Activated CD8-positive, alpha-beta T cell treated with anti-CD3 and anti-CD28 coated beads for 36 hours (primary cell): ENCODE measurements at places on chromosomes 1 and 21. TPM values are rescaled to one million over a fixed set of nuclear protein-coding genes. Genes with fewer than 3 reads are reported as not detected.

- H3K36me3 ChIP-seq: no peaks in the 10 kb centered on the region
- H3K4me1 ChIP-seq: no peaks in the 10 kb centered on the region
- H3K27ac ChIP-seq: no peak overlapping the region
- H3K4me3 ChIP-seq: no peak overlapping the region
Observed at GRCh38 chr21:31543191-31543590, 116.3 kb upstream of the SOD1 start.

DNA sequence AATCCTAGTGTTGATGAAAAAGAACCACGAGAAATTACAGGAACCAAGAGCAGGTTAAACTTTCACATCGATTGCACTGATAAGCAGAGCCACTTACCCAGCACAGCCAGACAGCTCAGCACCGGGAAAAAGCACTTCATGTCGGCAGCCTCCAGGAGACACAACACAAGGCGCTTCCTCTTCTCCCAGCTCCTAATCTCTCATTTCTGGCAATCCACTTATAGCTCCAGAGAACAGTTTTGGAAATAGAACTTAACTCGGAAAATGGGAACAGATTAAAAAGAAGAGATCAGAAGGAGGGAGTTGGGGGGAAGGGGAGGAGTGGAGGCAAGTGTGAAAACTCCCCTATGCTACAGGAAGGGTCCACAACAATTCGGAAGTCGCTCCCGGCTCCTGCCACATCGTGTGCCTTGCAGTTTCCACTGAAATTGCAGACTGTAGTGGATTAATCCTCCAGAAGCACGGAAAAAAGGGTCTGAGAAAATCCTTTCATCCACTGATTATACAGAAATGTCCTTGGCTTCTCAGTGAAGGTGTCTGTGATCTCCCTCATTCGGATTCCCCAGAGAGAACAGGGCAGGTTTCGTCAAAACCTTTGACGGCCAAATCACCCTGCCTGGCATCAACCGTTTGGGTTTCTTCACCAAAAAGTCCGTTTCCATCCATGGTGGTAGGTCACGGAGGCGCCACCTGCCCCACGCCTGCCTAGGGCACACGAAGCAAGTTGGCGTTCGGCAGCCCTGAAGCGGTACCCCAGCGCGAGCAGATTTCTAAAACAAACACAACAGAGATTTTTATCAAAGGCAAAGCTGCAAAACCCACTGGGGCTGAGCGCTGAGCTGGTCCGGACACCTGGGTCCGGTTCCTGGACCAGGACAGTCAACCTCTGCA, 1.1 kb downstream of the IGSF3 start:
- peaks cover 9% of the 10 kb centered on the region for H3K4me1 ChIP-seq
- H3K27ac ChIP-seq: no peak overlapping the region
- peak; percentile 12 for DNase-seq
- peak overlapping the region; percentile 62 for H3K4me3 ChIP-seq
- H3K27me3 ChIP-seq: peaks cover 50% of the 10 kb centered on the region

- no peaks in the 10 kb centered on the region for H3K36me3 ChIP-seq
- H3K27ac ChIP-seq: no peak overlapping the region
- no peak for DNase-seq
Observed at GRCh38 chr1:232292239-232292638, 337.7 kb downstream of the SIPA1L2 start.

DNA sequence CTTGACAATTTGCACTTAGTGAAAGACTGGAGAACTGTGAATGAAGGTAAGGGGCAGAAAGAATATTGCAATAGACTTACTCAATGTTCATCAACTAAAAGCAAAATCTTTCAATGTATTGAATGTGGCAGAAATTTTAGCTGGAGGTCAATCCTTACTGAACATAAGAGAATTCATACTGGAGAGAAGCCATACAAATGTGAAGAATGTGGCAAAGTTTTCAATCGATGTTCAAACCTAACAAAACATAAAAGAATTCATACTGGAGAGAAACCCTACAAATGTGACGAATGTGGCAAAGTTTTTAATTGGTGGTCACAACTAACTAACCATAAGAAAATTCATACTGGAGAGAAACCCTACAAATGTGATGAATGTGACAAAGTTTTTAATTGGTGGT, 80.7 kb downstream of the JMJD4 start:
- no peak overlapping the region for H3K4me3 ChIP-seq
- DNase-seq: no peak
- peaks cover 77% of the 10 kb centered on the region for H3K36me3 ChIP-seq

GRCh38 chr1:50251702-50252101, 143.0 kb downstream of the ELAVL4 start:
- H3K36me3 ChIP-seq: no peaks in the 10 kb centered on the region
- H3K4me3 ChIP-seq: no peak overlapping the region
- H3K27me3 ChIP-seq: peaks cover 11% of the 10 kb centered on the region
- no peak overlapping the region for H3K27ac ChIP-seq
- H3K4me1 ChIP-seq: no peaks in the 10 kb centered on the region
- DNase-seq: no peak

GRCh38 chr1:77271852-77272580, 9.8 kb upstream of the AK5 start:
- H3K36me3 ChIP-seq: no peaks in the 10 kb centered on the region
- DNase-seq: no peak
- H3K27me3 ChIP-seq: peaks cover 2% of the 10 kb centered on the region
- H3K4me3 ChIP-seq: no peak overlapping the region
- H3K4me1 ChIP-seq: no peaks in the 10 kb centered on the region

DNA sequence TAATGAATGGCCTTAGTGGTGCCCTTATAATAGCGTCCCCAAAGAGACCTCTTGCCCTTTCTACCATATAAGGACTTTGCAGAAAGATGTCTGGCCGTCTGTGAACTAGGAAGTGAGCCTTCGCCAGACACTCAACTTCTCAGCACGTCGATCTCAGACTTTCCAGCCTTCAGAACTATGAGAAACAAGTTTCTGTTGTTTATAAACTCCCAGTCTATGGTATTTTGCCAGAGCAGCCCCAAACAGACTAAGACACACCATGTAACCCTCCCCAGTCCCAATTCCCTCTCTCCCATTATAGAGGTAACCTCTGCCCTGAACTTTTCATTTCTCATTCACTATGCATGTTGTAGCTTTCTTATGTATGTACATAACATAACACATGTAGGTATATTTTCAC, 55.7 kb downstream of the NID1 start:
- no peaks in the 10 kb centered on the region for H3K36me3 ChIP-seq
- H3K4me3 ChIP-seq: no peak overlapping the region
- H3K27me3 ChIP-seq: no peaks in the 10 kb centered on the region
- no peak overlapping the region for H3K27ac ChIP-seq

DNA sequence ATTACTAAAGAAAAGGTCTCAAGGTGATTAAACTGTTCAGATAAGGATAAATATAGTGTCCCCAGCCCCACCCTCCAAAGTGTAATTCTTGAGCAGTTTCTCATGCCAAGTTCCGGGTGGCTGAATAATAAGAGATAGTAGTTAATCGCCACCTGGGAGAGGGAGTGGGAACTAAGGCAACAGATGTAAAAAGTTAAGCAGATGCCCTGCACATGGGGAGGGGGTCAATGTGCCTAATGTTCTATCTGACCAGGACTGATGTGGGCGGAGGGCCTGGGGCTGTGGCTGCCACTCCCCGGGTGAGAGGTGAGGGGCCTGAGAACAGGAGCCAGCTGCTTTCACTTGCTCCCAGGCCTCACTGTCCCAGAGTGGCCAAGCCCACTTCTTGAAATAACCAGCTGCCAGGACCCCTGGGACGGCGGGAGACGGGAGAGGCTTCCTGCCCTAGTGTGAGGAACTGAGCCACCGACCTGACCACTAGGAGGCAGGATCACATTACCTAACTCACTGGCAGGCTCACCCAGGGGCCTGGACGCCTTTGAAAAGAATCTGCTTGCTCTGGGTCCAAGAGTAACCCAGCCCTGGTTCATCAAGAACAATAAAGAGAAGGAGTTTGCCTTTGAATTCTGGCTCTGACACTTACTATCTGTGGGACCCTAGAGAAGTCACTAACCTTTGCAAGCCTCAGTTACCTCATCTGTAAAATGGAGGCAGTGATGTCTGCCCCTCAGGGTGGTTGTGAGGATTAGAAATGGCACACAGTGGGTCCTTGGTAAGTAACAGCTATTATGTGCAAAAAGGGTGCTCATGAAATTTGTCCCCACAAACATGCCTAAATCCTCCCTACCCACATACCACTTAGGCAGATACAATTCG, 179.2 kb downstream of the ATG4C start:
- H3K27me3 ChIP-seq: peaks cover 16% of the 10 kb centered on the region
- DNase-seq: peak; percentile 52
- H3K27ac ChIP-seq: no peak overlapping the region
- H3K4me1 ChIP-seq: no peaks in the 10 kb centered on the region
- no peaks in the 10 kb centered on the region for H3K36me3 ChIP-seq

GRCh38 chr1:20301463-20302107, 10.9 kb downstream of the VWA5B1 start:
- no peak for DNase-seq
- no peak overlapping the region for H3K27ac ChIP-seq
- no peak overlapping the region for H3K4me3 ChIP-seq
- peaks cover 4% of the 10 kb centered on the region for H3K27me3 ChIP-seq
- no peaks in the 10 kb centered on the region for H3K36me3 ChIP-seq
- no peaks in the 10 kb centered on the region for H3K4me1 ChIP-seq

DNA sequence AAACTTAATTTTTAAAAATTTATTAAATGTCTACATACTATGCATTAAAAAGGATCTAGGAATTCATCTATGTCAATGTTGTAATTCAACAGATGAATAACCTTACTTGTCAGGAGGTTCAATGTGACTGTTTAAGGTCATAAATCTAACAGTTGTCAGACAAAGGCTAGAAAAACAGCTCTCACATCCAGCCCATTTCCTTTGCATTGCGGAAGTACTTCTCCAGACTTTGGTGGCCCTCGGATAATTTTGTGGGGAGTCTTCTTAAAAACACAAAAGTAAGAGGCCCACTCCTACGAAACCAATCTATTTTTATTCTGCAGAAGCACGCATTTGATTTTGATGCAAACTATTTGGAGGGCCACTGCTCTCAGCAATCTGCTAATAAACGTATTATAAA, 122.6 kb upstream of the CHRM3 start:
- no peaks in the 10 kb centered on the region for H3K27me3 ChIP-seq
- H3K36me3 ChIP-seq: no peaks in the 10 kb centered on the region
- no peak overlapping the region for H3K27ac ChIP-seq
- no peaks in the 10 kb centered on the region for H3K4me1 ChIP-seq
- H3K4me3 ChIP-seq: no peak overlapping the region
- no peak for DNase-seq

DNA sequence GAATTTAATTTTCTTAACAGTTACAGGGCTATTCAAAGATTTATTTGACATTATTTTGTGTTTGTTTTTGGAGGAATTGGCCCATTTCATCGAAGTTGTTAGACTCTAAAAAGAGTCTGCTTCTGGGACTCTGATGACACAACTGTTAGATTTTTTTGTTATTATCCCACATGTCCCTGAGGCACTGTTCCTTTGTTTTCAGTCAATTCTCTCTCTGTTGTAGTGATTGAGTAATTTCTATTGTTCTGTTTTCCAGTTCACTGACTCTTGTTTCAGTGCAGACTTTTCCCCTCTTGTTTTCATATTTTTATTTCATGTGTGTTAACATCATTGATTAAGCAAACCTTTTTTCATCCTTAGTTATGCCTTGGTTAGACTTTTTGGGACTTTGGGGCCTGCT, 325.0 kb downstream of the ZNF326 start:
- no peak for DNase-seq
- H3K4me3 ChIP-seq: no peak overlapping the region
- no peaks in the 10 kb centered on the region for H3K27me3 ChIP-seq
- H3K27ac ChIP-seq: no peak overlapping the region
- H3K36me3 ChIP-seq: no peaks in the 10 kb centered on the region
- H3K4me1 ChIP-seq: no peaks in the 10 kb centered on the region

The RPAP2 gene
- 32.2 TPM for total RNA-seq

The WNT3A gene
- total RNA-seq: not detected

The ILDR2 gene
- 14.3 TPM for total RNA-seq

The PLA2G2A gene
- not detected for total RNA-seq

The KIF14 gene
- total RNA-seq: 13.7 TPM

The DCAF6 gene
- 21.6 TPM for total RNA-seq
